ENCODE measurements at places on chromosomes 7 and 10.

GRCh38 chr10:27743877-27744801 lies 1.5 kb downstream of the MKX start:
- H3K27ac ChIP-seq, result peak overlapping the region; percentile 67
- peak overlapping the region; percentile 64 for H3K4me3 ChIP-seq
- H3K36me3 ChIP-seq, result no peaks in the 10 kb centered on the region
- H3K27me3 ChIP-seq, result peaks cover 68% of the 10 kb centered on the region
- H3K4me1 ChIP-seq, result peaks cover 31% of the 10 kb centered on the region

- peaks cover 35% of the 10 kb centered on the region for H3K4me1 ChIP-seq
- peak; percentile 62 for DNase-seq
- peaks cover 52% of the 10 kb centered on the region for H3K36me3 ChIP-seq
- H3K4me3 ChIP-seq, result peak overlapping the region; percentile 96
- H3K27me3 ChIP-seq, result no peaks in the 10 kb centered on the region
These were observed 3.8 kb downstream of the HILPDA start for GRCh38 chr7:128459394-128459878.

DNA sequence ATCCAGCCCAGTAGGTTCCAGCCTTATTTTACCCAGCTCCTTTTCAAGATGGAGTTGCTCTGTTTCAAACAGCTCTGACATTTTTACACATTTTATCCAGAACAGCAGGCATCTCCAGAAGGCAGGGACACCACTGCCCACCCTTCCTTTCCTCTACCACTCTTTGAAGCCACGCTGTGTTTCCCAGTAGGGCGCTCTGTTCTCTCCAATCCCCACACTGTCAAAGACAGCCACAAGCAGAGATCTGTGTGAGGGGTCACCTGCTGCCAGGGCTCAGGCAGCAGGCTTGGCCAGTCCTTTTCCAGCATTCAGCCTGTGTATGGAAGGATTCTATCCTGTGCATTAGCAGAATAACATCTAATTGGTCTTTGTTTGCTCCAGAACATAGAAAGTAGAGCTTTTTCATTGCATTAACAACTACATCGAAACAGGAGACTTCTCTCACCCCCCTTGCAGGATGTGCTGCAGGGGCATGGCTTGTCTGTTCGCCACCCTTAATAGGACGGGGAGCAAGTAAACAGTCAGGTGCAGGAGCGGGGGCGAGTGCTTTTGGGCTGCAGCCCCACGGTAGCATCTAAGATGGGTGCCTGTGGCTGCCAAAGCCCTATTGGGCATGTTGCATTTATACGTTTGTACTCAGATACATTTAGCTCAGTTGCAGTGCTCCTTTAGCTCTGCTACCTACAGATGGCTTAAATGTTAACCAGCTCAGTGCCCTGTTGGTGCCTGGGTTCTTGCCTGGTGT lies 326.1 kb downstream of the GALNT17 start:
- no peaks in the 10 kb centered on the region for H3K36me3 ChIP-seq
- no peaks in the 10 kb centered on the region for H3K27me3 ChIP-seq
- no peaks in the 10 kb centered on the region for H3K4me1 ChIP-seq
- no peak overlapping the region for H3K27ac ChIP-seq
- DNase-seq, result no peak

GRCh38 chr10:7952266-7952665 lies 102.2 kb upstream of the GATA3 start:
- H3K4me3 ChIP-seq, result no peak overlapping the region
- H3K4me1 ChIP-seq, result peaks cover 32% of the 10 kb centered on the region
- no peak for DNase-seq
- no peaks in the 10 kb centered on the region for H3K27me3 ChIP-seq

DNA sequence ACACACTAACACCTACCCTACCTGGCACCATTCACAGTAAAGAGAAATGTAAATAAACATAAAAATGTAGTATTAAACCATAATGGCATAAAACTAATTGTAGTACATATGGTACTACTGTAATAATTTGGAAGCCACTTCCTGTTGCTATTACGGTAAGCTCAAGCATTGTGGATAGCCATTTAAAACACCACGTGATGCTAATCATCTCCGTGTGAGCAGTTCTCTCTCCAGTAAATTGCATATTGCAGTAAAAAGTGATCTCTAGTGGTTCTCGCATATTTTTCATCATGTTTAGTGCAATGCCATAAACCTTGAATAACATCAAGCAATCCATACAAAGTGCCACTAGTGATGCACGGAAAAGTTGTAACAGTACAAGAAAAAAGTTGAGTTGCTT lies 75.4 kb downstream of the CFTR start:
- no peaks in the 10 kb centered on the region for H3K36me3 ChIP-seq
- no peaks in the 10 kb centered on the region for H3K4me1 ChIP-seq
- no peak overlapping the region for H3K27ac ChIP-seq
- no peaks in the 10 kb centered on the region for H3K27me3 ChIP-seq
- H3K4me3 ChIP-seq, result no peak overlapping the region
